CD4-positive, alpha-beta T cell treated with Interleukin-15 for 4 hours (primary cell): ENCODE measurements at places on chromosomes 1 and 21.

GRCh38 chr1:53678507-53678906, 60.5 kb downstream of the GLIS1 start:
- no peak for DNase-seq

- no peak for DNase-seq
Measured at GRCh38 chr1:29581256-29581655, 344.9 kb downstream of the PTPRU start.

GRCh38 chr1:116712510-116712909, 41.7 kb upstream of the CD2 start:
- DNase-seq = no peak

DNA sequence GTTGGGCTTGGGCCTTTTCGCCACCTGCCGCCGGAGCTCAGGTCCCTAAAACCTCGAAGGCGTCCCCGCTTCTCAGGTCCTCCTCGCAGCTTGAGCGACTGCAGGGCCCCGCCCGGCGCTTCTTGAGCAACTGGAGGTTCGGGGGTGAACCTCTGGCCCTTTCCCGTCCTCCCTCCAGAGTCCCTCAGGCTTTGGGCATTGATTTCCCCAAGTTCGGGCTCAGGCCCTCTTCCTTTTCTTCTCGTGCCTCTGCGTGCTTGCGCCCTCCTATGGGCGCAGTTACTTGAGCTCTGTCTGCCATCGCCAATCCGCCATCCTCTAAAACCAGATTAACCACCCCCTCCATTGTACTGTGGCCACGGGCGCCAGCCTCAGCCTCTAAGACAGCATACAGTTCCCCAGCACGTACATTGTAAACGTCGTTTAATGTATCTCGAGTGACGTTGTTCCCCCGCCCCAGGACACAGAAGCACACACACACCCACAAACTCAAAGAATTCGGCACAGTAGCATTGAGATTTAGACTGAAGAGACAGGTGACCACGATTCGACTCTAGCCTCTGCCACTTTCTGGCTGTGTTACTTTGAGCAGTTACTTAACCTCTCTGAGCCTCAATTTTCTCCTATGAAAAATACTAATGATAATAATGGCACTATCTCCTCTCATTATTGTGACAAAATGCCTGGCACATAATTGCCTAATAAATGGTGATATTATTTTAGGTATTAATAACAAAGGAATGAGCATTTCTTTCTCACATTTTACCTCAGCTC, 22.6 kb downstream of the BTG2 start:
- peak; percentile 73 for DNase-seq

- no peak for DNase-seq
Measured at GRCh38 chr21:25759573-25759972, 24.8 kb downstream of the GABPA start.

GRCh38 chr1:20666804-20667203, 5.6 kb upstream of the DDOST start:
- no peak for DNase-seq

DNA sequence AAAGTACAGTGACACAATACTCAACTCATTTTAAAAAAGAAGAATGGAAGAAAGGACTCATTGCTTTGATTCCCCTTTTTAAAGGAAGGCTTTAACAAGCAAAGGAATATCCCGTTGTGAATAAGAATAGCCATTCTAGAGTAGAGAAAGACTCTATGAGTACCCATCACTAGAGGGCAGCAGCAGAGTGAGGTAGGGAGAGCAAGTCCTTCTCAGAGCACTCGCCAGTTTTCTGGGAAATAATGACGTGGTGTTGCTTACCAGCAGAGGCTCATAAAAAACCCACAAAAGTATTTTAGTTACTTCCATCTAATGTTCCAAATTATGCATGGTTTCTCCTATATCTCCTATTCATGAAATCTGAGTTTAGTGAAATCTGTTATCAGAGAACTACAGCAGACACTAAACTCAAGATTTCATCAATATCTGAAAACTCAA, 74.6 kb downstream of the USP24 start:
- DNase-seq = peak; percentile 87

DNA sequence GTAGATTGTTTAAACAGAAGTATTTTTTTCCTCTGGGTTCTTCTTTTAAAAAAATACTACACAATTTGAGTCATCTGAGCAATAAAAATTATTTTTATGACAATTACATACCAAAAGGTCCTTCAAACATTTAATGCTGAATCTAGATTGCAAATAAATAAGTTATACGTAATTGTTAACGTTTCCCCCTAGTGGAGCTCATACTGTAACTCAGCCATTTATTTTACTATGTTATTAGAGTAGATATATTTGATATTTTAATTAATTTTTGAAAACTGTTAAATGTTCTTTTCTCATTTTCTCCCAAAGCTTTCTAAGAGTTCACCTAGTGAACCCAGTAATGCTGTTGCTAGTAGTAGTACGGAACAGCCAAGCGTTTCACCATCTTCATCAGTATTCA, 33.5 kb downstream of the ZMYM1 start:
- DNase-seq = no peak

- no peak for DNase-seq
Measured at GRCh38 chr1:167764458-167765330, 42.9 kb downstream of the MPZL1 start.

GRCh38 chr1:31387612-31388011, 14.7 kb upstream of the FABP3 start:
- no peak for DNase-seq

DNA sequence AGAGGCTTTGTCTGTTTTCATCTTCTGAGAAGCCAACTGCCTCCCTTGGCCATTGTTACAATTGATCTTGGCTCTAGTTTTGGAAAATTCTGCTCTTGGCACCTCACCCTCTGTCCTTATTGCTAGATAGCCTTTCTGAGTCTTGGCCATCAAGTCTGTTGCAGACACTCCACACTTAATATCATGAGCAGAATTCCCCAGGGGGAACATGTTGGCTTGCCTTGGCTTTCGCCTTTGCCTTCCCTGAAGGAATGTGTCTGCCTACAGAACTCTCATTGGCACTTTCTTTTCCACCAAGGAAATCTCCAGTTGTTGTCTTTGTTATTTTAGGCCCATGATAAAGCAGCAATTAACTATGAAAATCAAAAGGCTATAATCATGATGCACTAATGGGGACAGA, 42.7 kb upstream of the LDLRAP1 start:
- DNase-seq = no peak

DNA sequence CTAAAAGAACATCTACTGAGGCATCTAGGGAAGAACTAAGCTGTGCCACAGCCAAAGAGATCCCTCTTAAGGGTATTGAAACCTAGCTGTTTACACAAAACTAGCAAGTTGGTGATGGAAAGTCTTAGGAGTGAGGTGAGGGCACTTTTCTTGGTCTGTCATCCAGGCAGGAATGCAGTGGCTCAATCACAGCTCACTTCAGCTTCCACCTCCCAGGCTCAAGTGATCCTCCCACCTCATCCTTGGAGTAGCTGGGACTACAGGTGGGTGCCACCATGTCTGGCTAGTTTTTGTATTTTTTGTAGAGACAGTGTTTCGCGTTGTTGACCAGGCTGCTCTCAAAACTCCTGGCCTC, 2.4 kb downstream of the PLEKHO1 start:
- no peak for DNase-seq

- no peak for DNase-seq
Measured at GRCh38 chr1:206604861-206605260, 7.4 kb downstream of the EIF2D start.

- DNase-seq = no peak
Measured at GRCh38 chr1:182909578-182909977, 43.4 kb downstream of the SHCBP1L start.

GRCh38 chr1:197773856-197774255, 1.4 kb downstream of the DENND1B start:
- no peak for DNase-seq

GRCh38 chr1:160024195-160024905, 7.4 kb downstream of the PIGM start:
- DNase-seq = no peak

GRCh38 chr1:59514061-59514909, 217.4 kb downstream of the FGGY start:
- DNase-seq = no peak

DNA sequence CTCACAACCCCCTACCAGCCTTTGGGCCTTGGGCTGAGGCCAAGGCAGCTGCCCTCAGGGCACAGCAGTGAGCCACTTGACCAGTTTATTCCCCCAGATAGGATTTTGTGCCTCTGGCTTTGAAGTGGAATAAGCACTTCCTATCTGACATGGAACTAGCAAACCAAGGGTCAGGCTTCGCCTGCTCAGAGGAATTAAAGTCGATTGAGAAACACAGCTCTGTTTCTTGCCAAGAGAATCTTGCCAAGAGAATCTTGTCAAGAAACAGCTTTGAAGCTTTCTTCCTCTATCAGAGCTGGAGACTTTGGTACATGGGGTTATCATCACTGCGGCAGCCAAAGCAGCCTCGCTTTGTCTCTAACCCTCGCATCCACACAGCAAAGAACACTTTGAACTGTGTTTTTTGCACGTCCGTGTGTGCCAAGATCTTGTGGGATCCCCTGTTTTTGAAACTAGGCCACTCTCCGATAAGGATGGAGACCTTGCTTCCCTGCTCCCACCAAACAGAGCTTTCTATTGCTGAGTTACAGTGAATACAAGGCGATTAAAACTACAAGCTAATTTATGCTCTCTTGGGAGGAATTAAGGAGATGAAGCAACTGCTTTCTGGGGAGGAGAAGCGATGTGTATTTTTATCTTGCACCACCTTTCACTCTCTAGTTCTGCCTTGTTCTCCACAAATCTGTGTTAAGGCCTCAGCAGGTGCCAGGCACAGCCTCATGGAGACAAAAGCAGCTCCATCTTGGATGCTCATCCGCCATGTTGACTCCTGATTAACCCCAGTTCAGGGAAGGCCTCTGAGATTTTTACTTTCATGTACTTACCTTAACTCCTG, 67.3 kb downstream of the RHOU start:
- DNase-seq = no peak

- peak; percentile 10 for DNase-seq
Measured at GRCh38 chr1:60978421-60979357, 103.7 kb upstream of the NFIA start.

DNA sequence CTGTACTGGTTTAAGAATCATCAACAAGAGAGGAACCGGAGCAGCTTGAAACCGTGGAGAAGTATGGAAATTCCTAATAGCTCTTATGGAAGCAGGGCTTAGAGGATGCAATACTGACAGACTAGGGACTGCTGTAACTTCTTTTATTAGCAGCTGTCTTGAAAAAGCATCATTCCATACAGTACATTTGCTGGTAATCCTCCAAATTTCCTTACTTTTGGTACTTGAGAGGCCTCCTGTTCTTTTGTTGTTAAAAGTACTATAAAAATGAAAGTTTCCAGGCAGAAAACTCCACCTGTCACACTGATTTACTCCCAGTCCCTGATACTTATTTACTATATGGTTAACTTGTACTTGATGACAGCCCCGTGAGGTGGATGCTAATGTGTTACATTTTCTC, 7.7 kb downstream of the OMA1 start:
- no peak for DNase-seq

GRCh38 chr1:145858901-145859490, at the start of gene PIAS3:
Gene PIAS3, minus strand, starts transcription at chr1:145859081. Its CDS starts 91 bp downstream, at chr1:145858990.
- peak; percentile 79 for DNase-seq

GRCh38 chr1:93753791-93754763, 72.4 kb upstream of the BCAR3 start:
- no peak for DNase-seq

- no peak for DNase-seq
Measured at GRCh38 chr1:91844862-91845528, 41.0 kb downstream of the TGFBR3 start.

DNA sequence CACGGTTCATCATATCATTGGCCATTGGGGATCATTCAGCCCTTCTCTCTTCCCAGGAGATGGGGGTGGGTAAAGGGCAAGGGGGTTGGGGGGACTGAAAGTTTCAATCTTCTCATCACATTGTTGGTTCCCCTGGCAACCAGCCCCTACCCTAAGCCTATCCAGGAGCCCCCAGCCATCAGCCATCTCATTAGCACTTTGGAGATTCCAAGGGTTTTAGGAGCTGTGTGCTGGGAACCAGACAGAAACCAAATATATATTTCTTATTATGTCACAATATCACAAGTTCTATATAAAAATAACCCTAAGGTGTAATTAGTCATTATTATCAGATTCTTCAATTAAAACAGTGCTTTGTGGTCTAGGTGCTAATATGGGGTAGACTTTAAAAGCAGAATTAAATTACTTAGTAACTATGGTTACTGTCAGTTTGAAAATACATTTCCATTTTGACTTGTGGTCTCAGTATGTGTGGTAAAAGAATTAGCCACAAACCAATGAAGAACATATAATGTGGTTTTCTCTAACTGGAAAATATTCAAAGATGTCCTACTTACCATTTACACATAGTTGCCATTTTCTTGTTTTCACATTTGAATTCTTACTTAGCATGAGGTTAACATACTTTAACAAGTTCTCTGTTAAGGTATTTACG, 28.1 kb downstream of the IL23R start:
- peak; percentile 63 for DNase-seq

DNA sequence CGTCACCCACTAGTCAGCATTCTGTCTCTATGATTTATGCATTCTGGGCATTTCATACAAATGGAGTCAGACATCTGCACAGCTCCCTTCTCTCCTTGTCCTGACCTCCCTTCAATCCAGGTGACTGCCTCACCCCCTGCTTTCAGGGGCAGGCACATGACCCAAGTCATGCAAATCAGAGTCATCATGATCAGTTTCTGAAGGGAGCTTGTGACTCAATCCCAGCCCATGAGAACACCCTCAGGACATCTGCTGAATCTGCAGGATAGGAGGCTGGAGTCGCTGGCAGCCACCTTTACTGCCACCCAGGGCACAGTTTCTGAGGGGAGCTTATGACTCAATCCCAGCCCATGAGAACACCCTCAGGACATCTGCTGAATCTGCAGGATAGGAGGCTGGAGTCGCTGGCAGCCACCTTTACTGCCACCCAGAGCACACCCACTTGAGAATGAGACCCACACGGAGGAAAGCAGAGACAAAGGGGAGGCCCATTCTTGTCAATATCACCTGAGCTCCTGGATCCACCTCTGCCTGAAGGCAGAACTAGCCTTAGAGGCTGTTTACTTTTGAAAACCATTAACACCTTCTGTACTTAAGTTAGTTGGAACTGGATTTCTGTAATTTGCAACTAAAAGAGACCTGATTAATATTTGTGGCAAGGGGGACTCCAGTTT, 62.3 kb upstream of the SLC25A33 start:
- DNase-seq = no peak

DNA sequence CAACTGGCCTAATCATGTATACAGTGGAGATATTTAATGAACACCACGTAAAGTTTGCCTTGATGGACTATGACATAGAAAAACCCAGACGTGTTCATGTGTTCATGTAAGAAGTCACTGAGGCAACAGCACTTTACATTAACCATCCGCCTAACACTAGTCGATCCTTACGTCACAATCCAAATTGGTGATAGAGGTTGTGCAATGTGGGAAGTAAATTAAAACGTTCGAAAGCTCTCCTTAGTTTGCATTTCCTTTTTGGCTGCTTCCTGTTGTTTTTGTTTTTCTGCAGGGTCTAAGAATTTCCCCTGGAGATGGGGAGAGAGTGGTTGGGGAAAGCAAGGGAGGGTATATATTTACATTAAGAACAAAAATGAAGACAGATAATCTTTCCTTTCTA, 587.5 kb upstream of the ADGRL2 start:
- no peak for DNase-seq

GRCh38 chr1:166484471-166484870, 317.7 kb upstream of the FAM78B start:
- DNase-seq = no peak

DNA sequence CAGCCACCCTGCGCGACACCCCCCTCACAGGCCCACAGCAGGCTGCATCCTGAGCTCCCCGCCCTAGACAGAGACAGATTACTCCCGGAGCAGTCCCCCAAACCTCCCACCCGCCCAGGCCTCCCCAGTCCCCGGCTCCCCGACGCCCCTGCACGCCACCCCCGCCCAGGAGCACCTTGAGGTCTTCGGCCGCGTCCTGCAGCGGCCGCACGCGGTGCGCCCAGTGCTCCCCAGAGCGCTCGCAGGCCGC, 731 bp downstream of the TRIM11 start:
- DNase-seq = no peak
